ENCODE measurements at places on chromosomes 7 and 10.

DNA sequence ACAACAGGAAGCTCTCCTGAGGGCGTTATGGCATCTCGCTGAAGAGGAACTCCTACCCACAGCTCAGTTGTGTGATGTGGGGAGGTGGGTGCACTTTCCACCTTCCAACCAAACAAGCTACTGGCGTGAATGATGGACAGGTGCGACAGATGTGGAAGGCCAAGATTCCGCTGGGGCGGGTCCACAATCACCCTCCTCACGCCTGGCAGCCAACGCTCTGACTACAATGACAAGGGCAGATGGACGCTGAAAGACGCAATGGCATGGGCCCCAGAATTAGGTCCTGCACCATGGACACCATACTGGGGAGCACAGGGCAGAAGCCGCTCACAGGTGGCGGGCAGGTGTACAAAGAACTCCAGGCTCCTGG, 282.5 kb downstream of the PRPF18 start:
- no peak for DNase-seq

GRCh38 chr10:1620803-1621202, 116.5 kb downstream of the ADARB2 start:
- no peak for DNase-seq

- no peak for DNase-seq
Observed at GRCh38 chr10:127971963-127972615, 65.2 kb downstream of the PTPRE start.

DNA sequence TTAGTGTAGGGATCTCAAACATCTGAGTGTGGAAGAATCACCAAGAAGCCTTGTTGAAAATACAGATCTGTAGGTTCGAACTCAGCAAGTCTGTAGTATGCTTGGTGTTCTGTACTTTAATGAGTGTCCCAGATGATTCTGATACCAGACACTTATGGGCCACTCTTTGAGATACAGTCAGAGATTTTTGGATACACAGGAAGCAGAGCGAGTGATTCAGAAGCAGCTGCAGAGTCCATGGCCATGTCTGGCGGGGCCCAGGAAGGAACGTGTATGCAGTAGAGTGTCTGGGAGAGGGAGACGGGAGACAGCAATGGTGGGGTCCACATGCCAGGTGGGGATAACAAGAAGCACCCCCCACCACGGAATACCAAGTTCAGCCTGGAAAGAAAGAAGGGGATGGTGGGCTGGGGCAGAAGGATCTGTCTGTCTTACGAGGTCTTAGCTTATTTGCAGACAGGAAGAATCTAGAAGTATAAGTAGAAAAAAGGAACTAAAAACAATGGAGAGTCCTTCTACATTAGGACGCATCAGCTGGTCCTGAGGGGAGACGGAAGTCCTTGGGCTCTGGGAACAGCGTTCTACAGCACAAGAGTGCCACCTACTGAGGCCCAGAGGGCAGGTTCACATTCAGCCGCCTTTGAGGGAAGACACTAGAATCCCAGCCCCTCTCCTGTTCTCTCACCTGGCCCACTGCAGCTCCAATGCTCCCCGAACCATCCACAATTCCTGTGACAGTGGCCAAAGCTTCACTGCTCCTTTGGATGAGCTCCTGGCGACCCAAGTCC, 55.4 kb downstream of the SLC37A3 start:
- DNase-seq, result no peak

DNA sequence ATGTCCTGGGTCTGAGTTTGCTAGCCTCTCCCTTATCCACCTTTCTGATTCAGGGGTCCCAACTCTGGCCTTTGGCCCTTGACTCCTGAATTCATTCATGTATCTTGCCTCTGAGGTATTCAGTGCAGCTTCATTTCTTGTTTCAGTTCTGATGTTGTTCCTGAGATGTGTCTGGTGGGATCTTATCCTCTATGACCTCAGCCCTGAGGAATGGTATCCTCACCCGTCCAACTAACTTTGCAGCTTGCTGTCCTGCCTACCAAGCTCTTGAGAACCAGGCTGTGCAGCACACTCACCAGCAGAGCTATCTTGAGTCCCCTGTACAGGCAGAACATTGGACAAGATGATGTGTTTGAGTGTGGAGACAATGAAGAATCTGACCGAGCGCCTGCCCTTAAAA, 13.8 kb downstream of the SUFU start:
- DNase-seq, result no peak

DNA sequence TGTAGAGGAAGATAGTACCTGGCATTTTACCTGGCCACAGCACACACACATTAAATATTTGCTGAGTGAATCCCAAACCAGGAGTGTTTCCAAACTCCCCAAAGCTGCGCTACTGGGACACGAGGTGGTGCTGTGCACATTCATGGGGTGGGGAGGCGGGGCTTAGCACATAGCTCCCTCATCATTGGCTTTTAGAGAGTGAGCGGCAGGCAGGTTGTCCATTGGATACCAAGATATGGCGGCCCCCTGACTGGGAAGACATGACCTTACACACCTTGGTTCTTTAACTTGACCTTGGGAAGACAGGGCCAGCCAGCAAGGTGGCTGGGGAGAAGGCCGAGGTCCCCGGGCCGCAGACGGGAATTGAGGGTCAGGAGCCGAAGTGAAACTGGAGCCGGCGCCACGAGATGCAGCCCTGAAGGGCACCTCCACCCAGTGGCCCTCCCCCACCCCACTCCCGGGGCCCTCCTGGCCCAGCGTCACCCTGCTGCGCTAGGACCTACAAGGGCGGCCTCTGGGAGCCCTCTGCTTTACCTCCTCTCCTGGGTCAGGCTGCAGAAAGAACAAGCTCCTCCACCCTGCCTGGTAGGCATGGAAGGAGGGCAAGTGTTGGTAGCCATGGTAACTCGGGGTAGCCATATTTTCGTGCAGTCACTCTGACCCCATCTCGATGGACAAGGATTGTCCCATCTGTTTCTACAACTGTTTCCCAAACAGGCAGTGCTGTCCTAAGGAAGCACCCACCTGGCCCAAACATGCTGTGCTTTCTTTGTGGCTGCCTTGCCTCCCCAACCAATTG, 24.0 kb downstream of the TMEM176A start:
- DNase-seq, result no peak

GRCh38 chr7:44065431-44066110, at the start of gene PGAM2:
Gene PGAM2 (minus strand): TSS chr7:44065567. CDS start chr7:44065529, 38 bp downstream.
- no peak for DNase-seq

GRCh38 chr10:100760726-100761125, 15.3 kb downstream of the PAX2 start:
- DNase-seq, result no peak

- DNase-seq, result no peak
Observed at GRCh38 chr10:132106431-132106830, 40.7 kb downstream of the JAKMIP3 start.

DNA sequence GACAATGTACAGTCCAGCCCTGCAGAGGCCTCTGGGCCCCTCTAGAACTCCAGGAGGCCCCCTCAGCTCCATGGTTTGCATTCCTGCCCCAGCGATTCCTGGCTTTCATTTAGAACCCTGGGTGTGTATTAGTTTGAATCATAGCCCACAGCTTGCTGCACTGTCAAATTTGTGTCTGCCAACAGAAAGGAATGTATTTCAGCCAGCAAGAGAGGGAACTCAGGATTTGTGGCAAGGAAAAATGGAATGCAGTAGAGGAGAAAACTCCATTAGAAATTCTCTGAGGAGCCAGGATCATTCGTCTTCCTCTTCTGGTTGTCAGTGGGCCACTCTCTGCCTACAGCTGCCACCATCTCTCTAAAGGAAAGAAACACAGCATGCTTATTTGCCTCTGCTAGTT, 27.9 kb upstream of the WDR11 start:
- no peak for DNase-seq

- no peak for DNase-seq
Observed at GRCh38 chr7:5692112-5692844, 89.2 kb downstream of the RNF216 start.

DNA sequence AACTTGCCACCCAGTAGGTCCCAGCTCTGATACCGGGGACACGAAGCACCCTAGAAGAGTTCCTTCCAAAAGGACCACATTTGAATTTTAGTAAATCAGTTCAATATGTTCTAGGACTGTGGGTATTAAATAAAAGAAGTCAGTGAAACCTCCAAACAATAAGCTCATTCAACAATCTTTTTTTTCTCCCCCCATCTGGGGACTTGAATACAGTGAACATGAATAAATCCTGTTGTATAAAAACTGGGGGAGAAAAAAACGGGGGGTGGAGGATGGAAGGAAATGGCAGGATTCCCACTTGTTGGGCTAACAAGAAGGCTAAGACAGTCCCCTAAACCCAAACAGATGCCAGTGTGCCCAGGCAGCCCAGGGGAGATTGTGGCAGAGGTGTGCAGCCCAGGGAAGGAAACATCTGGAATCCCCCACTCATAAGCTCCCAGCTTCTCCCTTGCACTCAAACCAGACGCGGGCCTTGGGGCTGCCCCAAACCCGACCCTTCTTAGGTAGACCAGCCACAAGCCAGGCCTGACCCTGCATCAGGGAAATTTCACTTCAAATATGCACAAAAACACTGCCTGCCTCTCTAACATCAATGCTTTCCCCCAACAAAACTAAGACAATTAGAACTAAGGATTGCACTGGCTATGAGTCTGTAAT, 8.8 kb downstream of the AFAP1L2 start:
- no peak for DNase-seq

GRCh38 chr7:66221442-66221841, 16.3 kb downstream of the TPST1 start:
- DNase-seq, result no peak

GRCh38 chr10:22367471-22367870, 22.2 kb downstream of the SPAG6 start:
- no peak for DNase-seq

- no peak for DNase-seq
Observed at GRCh38 chr10:54710918-54711317, 90.1 kb downstream of the PCDH15 start.

GRCh38 chr7:25775999-25776743, 375.8 kb upstream of the NFE2L3 start:
- DNase-seq, result no peak

- no peak for DNase-seq
Observed at GRCh38 chr7:37709631-37710509, 26.3 kb downstream of the GPR141 start.

GRCh38 chr7:151570366-151570915, 50.7 kb upstream of the RHEB start:
- no peak for DNase-seq

GRCh38 chr10:101629837-101630632, 41.9 kb downstream of the DPCD start:
- no peak for DNase-seq

GRCh38 chr7:2530071-2530987, 10.8 kb downstream of the LFNG start:
- DNase-seq, result peak; percentile 61

GRCh38 chr7:14235056-14235455, 245.6 kb upstream of the ETV1 start:
- DNase-seq, result no peak

DNA sequence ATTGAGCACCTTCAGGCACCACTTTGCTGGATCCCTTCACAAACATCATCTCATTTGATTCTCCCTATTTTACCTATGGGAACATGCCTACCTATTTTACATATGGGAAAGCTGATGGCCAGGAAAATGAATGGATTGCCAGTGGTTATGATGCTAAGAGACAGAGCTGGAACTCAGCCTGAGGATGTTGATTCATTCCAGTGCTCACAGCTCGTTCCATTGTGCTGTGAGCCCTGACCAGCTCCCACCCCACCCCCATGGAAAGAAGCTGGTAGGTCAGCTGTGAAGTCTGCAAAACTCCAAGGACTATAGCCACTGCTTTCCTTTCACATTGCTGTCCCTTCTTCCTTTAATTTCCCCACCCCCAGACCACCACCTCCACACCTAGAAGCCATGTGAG, 9.6 kb downstream of the UBTD1 start:
- DNase-seq, result no peak

GRCh38 chr10:5625992-5626777, 40.2 kb downstream of the ASB13 start:
- DNase-seq, result no peak

- no peak for DNase-seq
Observed at GRCh38 chr7:39333701-39334100, 232.5 kb upstream of the YAE1 start.

GRCh38 chr7:17674943-17675608, 265.2 kb downstream of the SNX13 start:
- DNase-seq, result no peak

DNA sequence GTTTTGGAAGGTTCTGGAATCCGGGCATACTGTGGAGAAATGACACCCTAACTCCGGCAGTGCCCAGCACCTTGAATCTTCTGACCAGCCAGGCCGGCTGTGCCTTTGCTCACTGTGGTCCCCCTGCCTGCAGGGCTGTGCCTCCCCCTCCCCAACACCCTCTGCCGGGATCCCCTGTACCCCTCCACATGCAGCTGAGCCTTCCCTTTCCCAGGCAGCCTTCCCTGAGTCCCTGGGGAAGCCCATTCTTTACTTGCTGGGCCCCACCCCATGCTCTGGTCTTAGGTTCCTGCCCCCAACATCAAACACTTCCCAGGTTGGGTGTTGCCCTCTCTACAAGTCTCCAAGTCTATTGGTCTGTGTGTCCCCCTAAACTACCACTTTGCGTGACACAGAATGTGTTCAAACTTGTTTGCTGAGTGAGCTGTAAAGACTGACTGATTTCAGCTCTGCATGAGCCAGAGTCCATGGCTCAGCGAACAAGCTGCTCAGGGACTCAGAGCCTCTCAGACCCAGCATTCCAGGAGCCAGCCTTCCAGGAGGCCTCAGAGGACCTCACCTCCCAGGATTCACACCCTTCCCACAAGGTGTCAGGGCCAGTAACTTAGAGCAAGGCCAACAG, 31.6 kb downstream of the CALML5 start:
- DNase-seq, result no peak

GRCh38 chr7:113394856-113395255, 276.5 kb upstream of the SMIM30 start:
- DNase-seq, result no peak

- DNase-seq, result no peak
Observed at GRCh38 chr10:33332183-33333065, 2.0 kb downstream of the NRP1 start.

GRCh38 chr10:130246113-130246512, 109.9 kb downstream of the GLRX3 start:
- DNase-seq, result no peak

DNA sequence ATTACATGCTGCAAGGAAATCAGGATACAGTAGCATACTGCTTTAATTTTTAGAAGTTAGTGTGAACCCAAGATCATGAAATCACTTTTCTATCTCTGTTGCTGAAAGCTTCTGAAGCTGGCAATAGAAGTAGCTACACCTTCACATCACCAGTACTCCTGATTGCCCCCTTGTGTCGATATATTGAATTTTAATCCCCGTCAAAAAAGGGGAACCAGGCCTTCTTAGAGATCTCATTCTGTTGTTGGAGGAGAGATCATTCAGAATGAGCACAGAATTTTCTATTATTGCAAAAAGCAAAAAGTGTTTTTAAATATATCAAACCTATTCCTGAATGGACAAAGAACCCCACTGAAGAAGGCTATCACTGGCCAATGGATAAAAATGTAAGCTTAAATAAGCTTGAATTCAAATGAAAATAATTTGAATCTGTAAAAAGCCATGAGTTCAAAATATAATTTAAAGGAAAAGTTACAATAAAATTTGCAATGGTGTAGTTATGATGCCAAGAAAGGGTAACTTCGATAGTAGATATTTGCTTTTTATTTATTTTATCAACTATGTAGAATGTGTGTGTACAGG, 39.7 kb upstream of the TEX47 start:
- no peak for DNase-seq

Data from stimulated activated CD4-positive, alpha-beta T cell treated with anti-CD3 and anti-CD28 coated beads, Interleukin-12 subunit alpha, Interleukin-12 subunit beta, amount 100 ng/mL, for 4 hours (primary cell).